Cerebellar nuclear complex (tissue), 1 donor: ENCODE measurements at places on chromosomes 13 and 19.

- DNase-seq, result peak; percentile 90
These were observed 6.6 kb upstream of the EML2 start for GRCh38 chr19:45645631-45646344.

- DNase-seq, result no peak
These were observed 14.7 kb downstream of the C13orf46 start for GRCh38 chr13:113959198-113959597.

- DNase-seq, result no peak
These were observed 11.8 kb downstream of the PRR12 start for GRCh38 chr19:49602806-49603205.

DNA sequence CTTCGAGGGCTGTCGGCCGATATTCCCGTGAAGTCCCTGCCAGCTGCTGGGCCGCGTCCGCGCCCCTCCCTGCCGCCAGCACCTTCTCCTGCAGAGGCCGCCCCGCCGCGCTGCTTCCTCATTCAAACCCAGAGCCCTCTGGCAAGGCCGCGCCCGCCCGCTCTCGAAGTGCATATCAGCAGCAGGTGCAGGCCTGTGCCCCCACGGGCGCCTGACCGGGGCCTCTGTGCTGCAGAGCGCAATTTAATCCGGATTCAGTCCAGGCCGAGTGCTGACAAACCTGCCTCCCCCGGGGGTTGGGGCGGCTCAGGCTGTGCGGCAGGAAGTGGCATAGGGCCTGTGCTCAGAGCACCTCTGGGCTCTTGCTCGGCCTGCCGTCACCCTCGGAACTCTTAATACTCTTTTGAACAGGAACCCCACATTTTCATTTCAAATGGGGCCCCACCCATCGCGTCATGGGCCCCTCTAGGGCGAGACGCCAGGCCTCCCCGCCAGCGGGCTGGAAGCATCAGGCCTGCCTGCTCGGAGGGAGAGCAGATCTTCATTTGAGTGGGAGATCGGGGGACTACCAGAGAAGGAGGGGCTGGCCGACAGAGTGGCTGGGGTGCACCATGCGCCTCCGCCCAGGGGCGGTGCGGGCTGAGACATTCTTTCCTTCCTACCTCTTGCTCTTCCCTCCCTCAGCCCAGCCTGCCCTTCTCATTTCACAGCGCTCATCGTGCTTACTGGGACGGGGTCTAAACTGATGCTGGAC lies 125.7 kb downstream of the TNFRSF19 start:
- no peak for DNase-seq

DNA sequence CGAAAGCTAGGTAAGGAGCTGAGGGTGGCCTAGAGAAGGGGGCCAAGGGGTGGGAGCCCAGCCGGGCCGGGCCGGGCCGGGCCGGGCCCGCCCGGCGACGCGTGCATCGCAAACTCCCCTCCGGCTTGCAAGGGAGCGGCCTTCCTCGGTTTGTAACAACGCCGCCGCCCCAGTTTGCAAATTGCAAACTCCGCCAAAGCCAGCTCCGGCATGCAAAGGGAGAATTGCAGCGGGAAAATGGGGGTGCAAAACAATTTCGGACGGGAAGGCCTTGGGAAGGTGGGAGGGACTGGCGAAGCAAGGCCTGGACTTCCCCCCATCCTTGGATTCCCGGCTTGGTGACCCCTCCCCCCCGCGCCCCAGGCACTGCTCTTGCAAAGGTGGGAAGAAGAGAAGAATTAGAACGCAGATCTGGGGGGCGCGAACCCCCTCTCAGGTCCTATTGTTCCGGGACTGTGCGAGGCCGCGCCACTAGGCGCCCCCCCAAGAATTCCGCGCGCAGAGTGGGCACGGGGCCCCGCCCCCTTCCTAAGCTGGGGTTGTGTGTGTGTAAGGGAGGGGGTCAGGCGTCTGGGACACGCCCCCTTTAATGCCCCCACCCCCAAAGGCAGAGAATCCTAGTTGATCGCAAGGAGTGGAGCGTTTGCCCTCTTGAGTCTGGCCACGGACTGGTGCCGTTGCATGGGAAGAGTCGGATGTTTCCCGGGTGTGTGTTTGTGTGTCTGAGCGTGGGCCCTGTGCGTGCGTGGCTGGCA lies 926 bp downstream of the PRR12 start:
- DNase-seq, result no peak

DNA sequence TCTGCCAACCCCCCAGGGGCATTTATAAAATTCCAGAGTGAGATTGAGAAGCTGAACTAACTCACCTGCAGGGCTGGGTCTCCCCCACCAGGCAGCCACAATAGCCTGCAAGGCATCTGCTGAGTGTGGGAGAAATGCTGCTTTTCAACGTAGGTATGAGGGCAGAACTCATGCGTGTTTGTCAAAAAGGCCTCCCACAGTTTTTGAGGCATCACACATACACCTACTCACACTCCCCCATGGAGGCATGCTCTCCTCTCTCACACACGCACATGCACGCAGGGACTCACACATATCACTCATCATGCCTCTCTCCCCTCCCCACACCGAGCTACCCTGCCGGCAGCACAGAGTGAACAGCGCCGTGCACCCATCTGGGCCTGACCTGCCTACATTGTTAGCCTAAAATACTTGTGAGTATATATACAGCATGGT lies 390.5 kb downstream of the FGF9 start:
- no peak for DNase-seq

DNA sequence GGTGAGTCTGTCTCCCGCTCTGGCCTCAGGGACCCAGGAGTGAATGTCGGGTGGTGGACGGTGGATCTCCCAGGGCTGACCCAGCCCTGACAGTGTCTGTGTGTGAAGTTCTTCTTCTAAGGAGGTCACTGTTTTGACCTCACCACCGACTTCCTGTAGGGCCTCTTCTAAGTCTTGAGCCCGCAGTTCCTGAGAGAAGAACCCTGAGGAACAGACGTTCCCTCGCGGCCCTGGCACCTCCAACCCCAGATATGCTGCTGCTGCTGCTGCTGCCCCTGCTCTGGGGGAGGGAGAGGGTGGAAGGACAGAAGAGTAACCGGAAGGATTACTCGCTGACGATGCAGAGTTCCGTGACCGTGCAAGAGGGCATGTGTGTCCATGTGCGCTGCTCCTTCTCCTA lies at the start of gene SIGLEC7:
Gene SIGLEC7, plus strand, starts transcription at position 183 of the 400 bp plus-strand sequence. Its CDS starts 69 bp downstream, at position 252.
- DNase-seq, result no peak
